ENCODE measurements at places on chromosomes 7 and 10. TPM values are rescaled to one million over a fixed set of nuclear protein-coding genes. Genes with fewer than 3 reads are reported as not detected.

The FEZF1 gene
- total RNA-seq: not detected

- DNase-seq: no peak
These were observed 74.0 kb downstream of the DOCK4 start for GRCh38 chr7:112132051-112132694.

DNA sequence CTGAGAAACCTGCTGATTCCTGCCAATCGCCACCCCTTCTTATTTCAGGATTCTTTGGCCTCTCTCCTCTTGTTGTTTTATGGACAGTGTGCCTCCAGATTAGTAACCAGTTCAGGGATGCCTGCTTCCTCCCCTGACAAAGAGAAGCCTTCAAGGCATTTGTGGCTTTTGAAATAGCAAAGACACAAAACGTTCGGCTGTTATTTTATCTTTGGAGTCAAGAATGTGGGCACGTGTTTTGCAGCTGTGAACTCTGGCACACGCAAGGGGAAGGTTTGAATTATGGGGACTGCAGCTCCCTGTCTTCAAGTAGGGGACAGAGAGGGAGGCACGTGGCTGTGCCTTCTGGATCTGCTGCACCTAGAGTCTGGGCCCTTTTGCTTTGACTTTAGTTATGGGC lies 157.9 kb upstream of the GRB10 start:
- no peak for DNase-seq

DNA sequence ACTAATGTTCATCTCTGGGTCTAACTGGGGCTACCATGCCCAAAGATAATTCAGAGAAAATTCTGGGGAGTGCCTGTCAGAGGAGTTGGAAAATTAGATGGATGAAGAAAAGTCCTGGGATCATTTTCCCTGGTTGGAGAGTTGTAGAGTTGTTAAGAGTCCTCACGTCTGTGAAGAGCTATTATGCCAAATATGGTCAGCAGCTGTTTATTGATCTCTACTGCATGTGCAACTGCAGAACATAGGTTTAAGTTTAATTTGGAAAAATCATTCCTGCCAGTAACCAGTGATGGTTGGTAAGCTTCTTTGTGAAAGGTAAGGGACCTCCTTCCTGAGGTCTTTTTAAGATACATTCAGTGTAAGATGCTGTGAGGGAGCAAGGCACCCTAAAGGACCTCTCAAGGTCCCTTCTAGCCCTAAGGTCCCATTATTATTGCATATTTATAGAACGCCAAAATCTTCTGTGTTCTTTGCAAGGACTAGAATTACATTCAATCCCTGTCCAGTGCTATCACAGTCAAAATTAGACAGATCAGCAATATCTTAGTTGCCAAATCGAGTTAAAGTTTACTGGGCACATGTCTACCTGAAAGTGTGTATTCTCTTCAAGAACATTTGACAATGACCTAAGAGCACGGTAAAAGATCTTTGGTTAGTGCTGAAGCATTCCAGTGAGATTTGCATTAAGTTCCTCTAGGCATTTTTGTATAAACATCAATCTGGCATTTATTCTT lies 62.7 kb downstream of the VTI1A start:
- DNase-seq: no peak

GRCh38 chr7:106774768-106775551 lies 90.1 kb upstream of the PIK3CG start:
- no peak for DNase-seq

- no peak for DNase-seq
These were observed 117.9 kb downstream of the KMT2E start for GRCh38 chr7:105131890-105132289.

GRCh38 chr7:1242256-1242605 lies 9.6 kb downstream of the UNCX start:
- DNase-seq: no peak

The SH2B2 gene
- total RNA-seq: 1.5 TPM

- DNase-seq: no peak
These were observed 194.3 kb upstream of the PPP2R2D start for GRCh38 chr10:131706476-131706875.

DNA sequence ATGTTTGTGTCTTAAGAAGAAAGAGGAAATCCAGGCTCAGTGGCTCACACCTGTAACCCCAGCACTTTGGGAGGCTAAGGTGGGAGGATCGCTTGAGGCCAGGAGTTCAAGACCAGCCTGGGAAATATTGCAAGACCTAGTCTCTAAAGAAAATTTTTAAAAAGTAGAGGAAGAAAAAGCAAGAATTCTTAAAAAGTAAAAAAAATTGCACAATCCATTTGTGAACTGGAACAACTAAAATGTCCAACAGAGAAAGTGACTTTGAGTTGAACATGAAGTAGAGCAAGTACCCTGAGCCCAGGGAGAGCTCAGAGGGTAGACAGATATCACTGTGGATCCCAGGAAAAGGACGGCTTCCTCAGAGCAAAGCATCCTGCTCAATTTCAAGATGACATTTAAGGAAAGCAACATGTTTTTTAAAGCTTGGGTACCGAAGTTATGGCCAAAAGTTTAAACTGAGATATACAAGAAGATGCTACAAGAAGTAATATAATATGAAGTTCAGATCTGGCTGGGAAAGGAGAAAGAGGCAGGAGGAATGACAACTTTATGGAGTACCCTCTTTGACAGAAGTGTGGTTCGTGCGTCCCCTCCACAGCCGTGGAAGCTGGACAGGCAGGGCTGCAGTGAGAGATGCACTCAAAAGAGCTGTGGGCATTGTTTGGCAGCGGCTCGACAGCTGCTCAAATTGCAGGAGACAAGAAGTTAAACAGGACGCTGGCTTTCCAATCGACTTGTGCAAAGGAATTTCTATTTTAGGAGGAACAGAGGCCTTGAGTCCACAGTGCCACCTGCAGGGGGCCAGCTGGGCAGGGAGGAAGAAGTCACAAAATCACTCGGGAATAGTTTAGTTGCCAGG lies 201.3 kb downstream of the JCAD start:
- DNase-seq: peak; percentile 69

The AQP1 gene
- not detected for total RNA-seq

The SEMA3E gene
- 0.13 TPM for total RNA-seq

The ARHGEF5 gene
- 14.3 TPM for total RNA-seq

DNA sequence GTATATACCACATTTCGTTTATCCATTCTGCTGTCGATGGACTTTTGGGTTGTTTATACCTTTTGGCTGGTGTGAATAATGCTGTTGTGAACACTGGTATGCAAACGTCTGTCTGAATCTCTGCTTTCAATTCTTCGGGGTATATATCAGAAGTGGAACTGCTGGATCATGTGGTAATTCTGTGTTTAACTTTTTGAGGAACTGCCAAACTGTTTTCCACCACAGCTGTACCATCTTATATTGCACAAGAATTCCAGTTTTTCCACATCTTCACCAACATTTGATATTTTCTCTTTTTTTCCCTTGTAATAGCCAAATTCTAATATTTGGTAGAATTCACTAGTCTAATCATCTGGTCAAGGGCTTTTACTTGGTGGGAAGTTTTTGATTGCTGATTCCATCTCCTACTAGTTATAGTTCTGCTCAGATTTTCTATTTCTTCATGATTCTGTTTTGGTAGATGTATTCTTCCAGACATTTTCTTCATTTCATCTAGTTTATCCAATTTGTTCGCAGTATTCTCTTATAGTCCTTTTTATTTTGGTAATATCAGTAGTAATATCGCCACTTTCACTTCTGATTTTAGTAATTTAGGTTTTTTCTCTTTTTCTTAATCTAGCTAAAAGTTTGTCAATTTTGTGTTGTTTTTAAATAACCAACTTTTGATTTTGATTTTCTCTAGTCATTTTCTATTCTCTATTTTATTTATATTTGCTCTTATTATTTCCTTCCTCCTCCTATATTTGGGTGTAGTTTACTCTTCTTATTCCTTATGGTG lies 271.2 kb downstream of the ZEB1 start:
- DNase-seq: no peak

The GPR158 gene
- not detected for total RNA-seq

GRCh38 chr10:60246382-60246781 lies 143.3 kb downstream of the ANK3 start:
- DNase-seq: no peak

DNA sequence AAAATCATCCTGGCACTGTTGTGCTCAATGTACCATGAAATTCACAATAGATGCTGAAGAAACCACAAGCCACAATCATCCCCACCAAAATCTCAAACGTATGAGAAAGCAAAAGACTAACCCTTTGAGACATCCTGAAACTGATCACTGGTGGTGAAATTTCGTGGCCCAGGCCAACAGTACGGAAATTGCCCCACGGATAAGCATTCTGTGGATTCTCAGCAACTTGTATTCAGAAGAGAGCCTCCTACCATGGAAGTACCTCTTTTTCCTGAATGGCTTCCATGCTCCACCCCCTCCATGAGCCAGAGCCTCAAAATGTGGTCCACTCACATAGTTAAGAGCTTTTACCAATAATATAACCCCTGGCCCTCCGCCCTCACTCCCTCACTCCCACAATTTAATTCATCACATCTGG lies 163.9 kb upstream of the AUTS2 start:
- no peak for DNase-seq

DNA sequence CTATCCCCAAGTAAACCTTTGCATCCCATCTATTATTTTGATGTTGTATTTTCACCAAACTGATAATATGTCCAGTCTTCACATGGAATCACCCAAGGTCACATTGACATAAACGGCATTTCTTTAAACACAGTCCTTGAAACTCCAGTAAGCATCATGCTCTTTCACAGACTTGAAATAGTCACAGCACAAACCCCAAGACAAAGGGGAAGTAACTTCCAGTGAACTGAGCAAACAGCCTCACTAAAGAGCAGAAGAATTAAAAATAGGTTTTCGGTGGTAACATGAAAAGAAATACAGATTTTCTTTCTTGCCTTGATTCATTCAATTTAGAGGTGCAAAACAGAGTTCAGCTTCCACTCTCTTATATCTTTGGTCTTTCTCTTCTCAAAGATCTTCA lies 253.7 kb downstream of the SFMBT2 start:
- no peak for DNase-seq

GRCh38 chr10:129963641-129964501 lies at the start of gene EBF3:
Gene EBF3 (minus strand): TSS chr10:129964274. CDS start chr10:129963768, 506 bp downstream.
- no peak for DNase-seq

DNA sequence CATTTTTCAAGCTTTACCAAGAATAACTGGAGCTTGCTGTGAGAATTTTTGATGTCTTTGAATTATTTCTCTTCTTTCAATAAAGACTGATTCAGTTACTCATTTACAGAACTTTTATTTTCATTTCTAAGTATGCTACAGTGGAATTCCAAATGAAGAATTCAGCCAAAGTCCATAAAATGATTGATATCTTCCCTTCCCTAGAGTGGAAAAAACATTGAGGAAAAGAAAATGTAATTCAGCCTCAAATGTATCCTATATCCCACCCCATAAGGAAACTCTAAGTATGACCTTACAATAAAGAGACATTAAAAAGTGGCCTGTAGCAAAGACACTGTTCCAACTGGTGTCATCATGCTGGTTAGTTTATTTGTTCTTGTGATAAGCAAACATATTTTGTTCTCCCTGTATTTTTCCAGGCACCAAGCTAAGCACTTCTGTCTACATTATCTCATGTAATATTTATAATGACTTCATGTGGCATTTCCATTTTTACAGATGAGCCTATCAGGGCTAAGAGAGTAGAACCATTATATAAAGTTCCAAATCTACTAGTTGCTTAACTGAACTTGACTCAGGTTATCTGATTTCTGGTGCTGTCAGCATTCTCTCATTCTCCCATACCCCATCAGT lies 450.4 kb downstream of the NEBL start:
- DNase-seq: no peak
